ENCODE measurements at places on chromosomes 3 and 15.

DNA sequence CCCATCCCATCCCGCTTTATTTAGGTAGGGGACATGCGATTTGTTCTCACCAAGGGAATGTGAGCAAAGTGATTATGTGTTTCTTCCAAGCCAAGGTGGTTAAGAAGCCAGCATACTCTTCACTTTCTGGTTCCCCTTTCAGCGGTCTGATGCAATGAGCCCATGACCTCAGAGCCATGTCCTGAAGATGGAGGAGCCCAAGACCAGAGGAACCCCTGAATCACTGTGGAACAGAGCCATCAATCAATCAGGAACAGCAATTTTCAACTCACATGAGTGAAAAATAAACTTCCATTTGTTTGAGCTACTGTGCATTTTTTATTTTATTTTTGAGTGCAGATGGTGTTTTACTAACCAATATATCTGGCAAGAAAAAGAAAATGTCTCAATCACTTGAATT, 10.8 kb downstream of the THRB start:
- DNase-seq: no peak

DNA sequence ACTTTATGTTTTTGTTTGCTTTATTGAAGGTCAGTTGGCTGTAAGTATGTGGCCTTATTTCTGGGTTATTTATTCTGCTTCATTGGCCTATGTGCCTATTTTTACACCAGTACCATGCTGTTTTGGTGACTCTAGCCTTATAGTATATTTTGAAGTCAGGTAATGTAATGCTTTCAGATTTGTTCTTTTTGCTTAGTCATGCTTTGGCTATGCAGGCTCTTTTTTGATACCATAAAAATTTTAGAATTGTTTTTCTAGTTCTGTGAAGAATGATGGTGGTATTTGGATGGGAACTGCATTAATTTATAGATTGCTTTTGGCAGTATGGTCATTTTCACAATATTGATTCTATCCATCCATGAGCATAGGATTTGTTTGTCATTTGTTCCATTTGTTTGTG, 63.5 kb upstream of the TTC14 start:
- DNase-seq: no peak

- DNase-seq: no peak
Observed at GRCh38 chr3:19931180-19931692, 2.8 kb downstream of the EFHB start.

- DNase-seq: no peak
Observed at GRCh38 chr3:37765591-37766488, 95.8 kb upstream of the CTDSPL start.

DNA sequence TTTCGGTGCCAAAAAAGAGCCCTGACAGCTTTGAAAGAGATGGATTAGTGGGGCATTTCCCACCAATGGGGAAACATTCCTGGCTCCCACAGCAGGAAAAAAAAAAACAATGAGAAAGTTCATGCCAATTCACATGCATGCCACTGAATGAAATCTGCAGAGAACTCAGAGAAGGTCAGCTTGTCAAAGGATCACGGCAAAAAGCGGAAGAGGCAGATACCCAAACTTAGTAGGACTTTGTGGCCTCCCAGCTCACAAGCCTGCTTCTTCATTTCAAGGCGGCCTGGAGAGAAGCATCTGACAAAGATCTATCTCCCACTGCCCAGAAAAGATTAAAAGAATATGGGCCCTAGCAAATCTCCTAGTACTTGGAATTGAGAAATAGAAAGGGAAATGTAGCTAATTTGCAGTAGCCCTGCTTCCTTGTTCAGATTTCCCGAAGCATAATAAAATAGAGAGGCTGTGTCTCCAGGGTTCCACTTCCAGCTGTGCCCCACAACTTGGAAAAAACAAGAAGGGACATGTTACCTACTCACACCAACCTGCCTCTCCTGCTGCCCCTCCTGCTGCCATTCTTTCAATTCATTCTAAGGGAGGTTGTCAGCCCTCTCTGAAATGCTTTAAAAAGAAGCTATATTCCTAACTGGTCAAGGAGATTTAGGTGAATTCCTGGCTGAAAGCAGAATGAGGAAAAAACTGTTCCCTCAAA, 170.4 kb downstream of the FHIT start:
- no peak for DNase-seq

DNA sequence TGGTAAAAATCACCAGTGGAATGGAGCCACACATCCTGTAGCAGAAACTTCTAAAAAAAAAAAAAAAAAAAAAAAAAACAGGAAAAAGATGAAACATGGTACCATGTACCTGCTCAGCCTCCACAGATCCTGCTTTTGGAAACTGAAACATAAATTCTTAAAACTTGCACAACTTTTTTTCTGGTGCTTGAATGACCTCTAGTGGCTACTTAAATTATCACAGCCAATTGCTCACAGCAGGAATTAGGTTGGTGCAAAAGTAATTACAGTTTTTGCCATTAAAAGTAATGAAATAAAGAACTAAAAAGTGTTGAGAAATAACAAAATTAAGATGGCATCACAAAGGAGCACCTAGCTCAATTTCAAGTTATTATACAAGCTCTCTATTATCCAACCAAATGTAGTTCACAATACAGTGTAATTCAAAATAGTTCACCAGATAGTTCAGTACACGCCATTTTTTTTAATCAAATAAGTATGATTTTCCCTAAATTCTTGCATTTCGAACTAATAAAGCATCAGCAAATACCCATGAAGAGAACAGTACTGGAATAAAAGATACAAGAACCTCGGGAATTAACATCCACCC, 80.6 kb downstream of the ULK4 start:
- DNase-seq: no peak

GRCh38 chr15:50800715-50801114, 35.2 kb upstream of the SPPL2A start:
- DNase-seq: no peak

DNA sequence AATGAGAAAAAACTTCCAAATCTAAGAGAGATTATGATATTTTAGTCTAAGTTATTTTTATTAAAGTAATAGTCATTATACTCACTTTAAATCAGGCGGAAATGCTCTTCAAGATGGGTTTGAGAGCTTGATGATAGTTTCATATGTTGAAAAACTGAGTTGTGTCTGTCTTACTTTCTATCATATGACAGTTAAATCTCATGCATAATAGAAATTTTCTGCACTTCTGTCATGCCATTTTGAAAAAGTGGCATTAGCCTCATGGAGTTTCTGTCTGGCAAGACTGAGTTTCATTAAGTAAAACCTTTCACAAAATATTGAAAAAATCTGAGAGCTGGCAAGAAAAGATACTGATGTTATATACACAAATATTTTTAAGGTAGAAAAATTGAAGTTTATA, 511.8 kb downstream of the EPHA3 start:
- DNase-seq: no peak

- no peak for DNase-seq
Observed at GRCh38 chr15:54917312-54917711, 279.4 kb downstream of the RSL24D1 start.

- DNase-seq: no peak
Observed at GRCh38 chr3:149585401-149585726, 72.5 kb downstream of the WWTR1 start.

DNA sequence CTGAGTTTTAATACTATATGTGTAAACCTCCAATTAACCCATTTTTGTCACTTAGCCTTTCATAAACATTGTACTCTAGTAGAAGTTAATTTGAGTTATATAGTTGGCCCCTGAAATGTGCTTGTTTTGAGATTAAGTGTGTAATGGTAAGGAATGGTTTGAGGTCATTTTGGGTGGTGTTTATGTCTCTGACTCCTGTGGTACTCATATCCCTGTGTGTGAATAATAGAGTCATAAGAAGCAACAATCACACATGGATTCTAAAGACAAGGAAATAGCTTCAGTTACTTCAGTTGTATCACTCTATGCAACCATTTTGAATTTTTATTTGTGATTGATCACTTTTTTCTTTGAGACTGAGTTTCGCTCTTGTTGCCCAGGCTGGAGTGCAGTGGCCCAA, 408.5 kb downstream of the MFSD1 start:
- DNase-seq: no peak

DNA sequence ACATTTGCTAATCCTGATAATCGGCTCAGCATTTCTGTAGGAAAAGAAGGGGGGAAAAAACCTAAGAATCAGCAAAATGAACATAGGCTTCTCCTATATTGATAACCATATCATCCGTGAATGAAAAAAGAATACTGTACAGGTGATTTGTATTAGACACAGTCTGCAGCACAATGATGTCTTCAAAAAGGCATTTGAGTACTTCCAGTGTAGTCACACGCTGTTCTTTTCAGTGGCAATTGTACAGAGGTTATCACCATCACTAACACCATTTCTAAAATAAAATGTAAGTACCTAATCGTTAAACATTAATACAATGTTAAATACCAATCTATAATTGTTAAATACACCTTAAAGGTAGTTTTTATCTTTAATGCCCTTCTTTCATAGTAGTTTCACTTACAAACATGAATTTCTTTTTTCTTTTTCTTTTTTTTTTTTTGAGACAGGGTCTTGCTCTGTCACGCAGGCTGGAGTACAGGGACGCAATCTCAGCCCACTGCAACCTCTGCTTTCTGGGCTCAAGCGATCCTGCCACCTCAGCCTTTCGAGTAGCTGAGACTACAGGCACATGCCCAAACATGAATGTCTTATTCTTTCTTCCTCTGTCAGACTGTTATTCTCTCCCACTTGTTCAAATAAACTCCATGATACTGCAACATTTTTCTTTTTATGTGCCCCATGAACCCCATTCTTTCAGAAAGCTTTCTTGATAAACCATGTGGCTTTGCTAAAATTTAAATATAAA, 18.4 kb downstream of the GOLGB1 start:
- DNase-seq: no peak

DNA sequence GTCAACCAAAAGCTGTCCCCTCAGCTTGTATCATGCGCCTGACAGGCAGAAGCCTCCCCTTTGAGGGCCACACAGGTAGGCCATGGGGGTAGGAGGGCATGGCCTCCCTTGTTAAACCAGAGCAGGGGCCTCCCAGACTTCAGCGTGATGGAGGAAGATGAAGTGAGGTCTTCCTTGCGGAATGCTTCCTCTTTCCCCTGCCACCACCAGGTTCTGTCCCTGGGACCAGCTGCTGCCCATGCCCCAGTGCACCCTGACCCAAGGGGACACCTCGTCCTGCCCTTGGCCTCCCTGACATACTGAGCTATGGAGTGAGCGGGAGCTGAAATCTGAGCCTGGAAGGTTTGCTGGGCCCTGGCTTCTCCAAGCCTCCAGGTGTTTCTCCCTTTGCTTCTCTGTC, 26.7 kb downstream of the SSUH2 start:
- no peak for DNase-seq

DNA sequence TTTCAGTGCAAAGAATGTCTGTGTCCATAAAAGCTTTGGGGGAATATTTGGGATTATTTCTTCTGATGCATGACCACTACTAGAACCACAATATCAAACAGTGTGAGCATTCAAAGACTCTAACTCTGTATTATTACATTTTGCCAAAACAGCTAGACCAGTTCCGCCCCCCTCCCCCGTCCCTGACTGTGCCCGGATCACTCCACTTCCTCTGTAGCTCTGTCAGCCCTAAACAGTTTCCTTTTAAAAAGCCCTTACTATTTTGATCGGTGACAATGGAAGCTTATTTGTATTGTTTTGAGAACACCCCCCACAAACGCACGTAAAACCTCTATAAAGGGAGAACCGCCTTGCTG, 36.6 kb upstream of the EPHB3 start:
- DNase-seq: no peak

GRCh38 chr3:37474901-37475331, 300.5 kb upstream of the LRRFIP2 start:
- DNase-seq: no peak

DNA sequence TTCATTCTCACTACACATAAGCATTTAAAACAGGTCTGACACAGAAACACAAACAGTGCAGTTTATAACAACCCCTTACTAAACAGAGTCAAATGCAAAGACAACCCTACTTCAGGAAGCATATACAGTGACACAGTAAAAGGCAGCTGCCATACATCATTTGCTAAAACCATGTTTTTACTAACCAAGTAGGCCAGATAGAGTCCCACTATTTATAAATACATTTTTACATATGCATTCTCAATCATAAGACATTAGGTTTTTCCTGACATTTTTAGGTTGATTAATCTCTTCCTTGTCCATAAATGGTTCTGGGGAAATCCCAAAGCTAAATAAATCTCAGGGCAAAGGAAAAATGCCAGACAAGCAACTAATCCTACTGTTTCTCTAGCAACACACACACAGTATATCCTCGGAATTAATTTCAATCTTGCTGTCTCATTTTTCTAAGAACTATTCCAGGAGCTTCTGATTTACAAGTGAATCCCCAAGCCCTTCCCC, 39.0 kb downstream of the CHAC1 start:
- DNase-seq: no peak

- DNase-seq: no peak
Observed at GRCh38 chr3:133121450-133121849, 83.3 kb downstream of the TMEM108 start.

DNA sequence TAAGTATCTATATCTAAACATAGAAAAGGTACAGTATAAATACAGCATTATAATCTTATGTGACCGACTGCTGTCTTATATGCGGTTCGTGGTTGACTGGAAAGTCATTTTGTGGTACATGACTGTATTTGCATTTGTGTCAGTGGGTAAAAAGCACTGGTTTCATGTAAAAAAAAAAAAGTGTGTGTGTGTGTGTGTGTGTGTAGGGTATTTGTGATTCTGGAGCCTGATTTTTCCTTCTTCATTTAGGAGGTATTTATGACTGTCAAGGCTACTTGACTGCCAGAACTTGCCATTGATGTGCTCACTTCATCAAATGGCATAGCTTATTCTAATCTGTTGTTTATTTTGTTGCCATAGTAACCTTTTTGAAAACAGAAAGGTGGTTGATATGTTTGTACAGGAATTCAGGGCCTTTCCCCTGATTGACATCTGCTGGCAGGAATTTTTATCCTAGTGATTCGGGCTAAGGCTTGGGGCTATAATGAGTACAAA, 63.2 kb downstream of the AKAP13 start:
- DNase-seq: no peak

DNA sequence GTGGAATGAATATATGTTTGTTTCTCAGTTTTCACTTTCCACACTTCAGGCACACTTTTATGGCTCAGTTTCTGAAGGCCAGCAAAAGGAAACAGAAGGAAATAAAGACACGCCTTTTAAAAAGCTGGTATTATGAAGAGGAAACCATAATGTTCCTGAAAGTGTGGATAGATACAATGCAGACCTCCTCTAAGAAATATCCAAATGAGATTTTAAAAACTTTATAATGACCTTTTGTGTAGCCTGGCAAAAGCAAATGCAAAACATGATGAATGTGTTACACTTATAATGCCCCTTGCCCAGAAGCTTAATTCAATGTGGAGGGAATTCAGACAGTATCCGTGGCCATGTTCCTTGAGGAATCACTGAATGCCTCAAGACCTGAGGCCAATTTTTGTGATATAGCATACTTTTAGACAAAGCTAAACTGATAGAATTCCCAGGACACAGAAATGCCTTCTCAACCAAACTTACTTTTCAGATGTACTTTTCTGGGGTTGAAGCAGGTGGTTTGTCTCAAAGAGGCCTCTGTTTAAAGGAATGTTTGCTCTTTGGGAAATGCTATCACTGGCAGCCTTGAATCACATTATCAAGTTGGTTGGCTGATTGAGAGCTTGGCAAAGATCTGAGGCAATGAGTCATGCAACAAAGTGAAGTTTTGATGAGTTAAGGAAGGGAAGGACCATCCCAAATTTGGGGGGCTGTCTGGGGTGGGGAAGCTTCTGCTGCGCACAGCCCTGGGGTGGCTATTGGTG, 77.1 kb upstream of the CACNA2D3 start:
- no peak for DNase-seq

Data from activated CD4-positive, alpha-beta T cell treated with anti-CD3 and anti-CD28 coated beads for 24 hours (primary cell).